ENCODE measurements at places on chromosomes 5 and 9. TPM values are rescaled to one million over a fixed set of nuclear protein-coding genes. Genes with fewer than 3 reads are reported as not detected.

GRCh38 chr5:54215233-54215736, 95.1 kb downstream of the ARL15 start:
- no peak for DNase-seq

DNA sequence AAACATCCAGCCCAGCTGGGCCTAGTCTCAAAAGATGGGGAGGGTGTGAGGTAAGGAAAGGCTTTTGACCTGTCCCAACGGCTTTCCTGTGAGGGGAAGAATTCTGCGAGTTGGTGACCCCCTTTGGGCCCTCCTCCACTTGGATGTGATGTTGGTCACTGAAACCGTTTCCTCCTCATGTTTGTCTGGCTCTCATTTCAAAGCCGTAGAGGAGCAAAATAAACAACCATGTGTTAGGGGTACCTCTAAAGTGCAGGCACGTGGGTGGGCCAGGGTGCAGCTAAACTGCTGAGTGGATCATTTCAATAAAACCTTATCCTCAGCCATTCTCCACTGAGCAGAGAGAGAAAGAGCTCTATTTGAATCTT, 84.3 kb upstream of the MELK start:
- no peak for DNase-seq

DNA sequence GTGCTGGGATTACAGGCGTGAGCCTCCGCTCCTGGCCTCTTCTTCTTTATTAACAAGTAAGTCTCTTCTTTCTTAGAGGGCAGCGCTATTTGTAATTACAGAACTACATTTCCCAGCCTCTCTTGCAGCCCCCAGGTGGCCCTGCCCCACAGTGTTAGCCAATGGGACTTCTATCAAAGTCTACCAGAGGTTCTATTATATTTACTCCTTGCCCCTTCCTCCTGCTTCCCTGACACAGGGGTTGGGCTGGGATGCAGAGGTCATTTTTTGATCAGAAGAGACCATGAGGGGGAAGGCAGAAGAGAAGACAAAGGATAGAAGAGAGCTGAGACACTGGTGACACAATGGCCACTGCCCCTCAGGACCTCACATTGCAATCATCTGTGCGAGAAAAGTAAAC, 224.2 kb downstream of the SYK start:
- peak; percentile 55 for DNase-seq

- DNase-seq, result no peak
Observed at GRCh38 chr5:10825897-10826644, 65.0 kb upstream of the DAP start.

DNA sequence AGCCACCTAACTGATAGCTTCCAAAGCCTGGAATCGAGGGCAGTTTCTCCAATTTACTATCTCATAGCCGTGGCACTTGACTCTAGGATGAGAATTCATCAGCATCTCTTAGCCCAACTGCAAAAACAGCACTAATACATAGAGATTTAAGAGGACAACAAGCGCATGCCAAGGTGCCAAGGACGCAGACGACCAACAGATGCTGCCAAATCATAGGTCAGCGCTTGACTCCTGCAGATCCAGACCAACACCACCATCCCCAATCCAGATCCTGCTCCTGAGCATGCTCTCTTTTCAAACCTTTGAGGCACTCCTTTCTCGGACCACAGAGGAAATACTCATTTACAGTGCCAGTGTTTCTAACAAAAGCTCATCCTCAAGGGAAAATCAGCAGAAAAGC, 24.6 kb downstream of the NRG2 start:
- DNase-seq, result no peak

DNA sequence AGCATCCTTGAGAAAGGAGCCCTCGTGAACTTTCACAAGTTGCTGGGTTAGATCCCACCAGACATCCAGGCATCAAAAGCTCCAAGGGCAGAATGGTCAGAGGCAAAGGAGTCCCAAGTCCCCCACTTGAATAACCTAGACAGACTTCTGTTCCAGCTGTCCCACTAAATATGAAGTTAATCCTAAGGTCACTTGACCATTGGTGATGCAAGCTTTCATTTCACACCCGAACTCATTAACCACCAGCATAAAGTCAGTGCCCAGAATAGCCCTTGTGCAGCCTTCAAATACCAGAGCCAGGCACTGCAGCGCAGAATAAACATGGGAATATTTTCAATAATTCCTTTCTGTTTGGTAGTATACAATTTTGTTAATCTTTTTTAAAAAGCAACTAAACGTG, 28.9 kb downstream of the OXCT1 start:
- DNase-seq, result no peak

- DNase-seq, result no peak
Observed at GRCh38 chr5:111234125-111234524, 9.9 kb downstream of the CAMK4 start.

DNA sequence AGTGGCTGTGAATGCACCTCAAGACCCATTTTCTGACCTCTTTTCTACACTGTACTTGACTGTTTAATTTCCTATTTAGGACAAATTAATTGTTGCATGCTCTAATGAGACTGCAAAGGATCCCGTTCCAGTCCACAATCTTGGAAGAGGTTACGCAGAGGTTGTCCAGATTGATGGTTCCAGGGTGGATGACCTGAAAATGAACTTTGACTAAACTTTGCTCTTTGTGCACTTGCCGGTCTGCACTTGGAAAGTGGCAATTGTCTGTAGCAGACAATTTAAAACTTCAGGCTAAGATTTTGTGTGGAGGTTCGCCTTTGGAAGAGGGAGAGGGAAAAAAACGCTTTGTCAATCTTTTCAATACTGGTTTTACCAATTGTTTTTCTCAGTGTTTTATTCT, 267.8 kb downstream of the TMEM161B start:
- no peak for DNase-seq

GRCh38 chr9:13431692-13432091, 152.2 kb upstream of the MPDZ start:
- DNase-seq, result no peak

Gene ERP44
- 13.5 TPM for total RNA-seq

Gene XRCC4
- total RNA-seq, result 5.4 TPM

Gene AIF1L
- 16.2 TPM for total RNA-seq

Gene GARNL3
- 31.4 TPM for total RNA-seq

Measured in vagina (tissue), 2 donors.